ENCODE measurements at places on chromosomes 6 and 20. TPM values are rescaled to one million over a fixed set of nuclear protein-coding genes. Genes with fewer than 3 reads are reported as not detected.

The ENPP5 gene
- not detected for total RNA-seq

The PRR18 gene
- 8.8 TPM for total RNA-seq

The REM1 gene
- not detected for total RNA-seq

The WFDC12 gene
- not detected for total RNA-seq

The C20orf202 gene
- total RNA-seq = not detected

The CD83 gene
- total RNA-seq = 132 TPM

The METTL24 gene
- not detected for total RNA-seq

The TMEM170B gene
- 6.0 TPM for total RNA-seq

The HLA-DOB gene
- total RNA-seq = 30.3 TPM

The PLN gene
- not detected for total RNA-seq

DNA sequence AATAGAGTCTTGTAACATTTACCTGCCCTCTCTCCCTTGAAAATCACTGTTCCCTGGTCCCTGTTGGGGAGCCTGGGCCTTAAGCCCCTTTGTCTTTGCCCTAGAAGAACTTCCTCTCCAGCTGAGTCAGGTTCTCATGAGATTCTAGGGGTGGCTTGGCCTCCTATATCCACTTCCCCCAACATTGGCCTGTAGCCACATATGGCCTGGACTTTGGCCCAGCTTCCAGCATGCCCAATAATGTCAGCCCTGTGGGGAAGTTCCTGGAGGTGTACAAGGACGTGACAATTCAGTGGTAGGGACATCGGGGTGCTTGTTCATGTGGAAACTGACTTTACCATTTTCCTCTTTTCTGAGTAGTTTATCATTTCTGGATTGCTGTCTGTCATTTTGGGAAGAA is 17.2 kb upstream of the MAS1L start:
- DNase-seq = no peak

GRCh38 chr20:63081831-63082230 is 75.1 kb upstream of the BHLHE23 start:
- DNase-seq = no peak

DNA sequence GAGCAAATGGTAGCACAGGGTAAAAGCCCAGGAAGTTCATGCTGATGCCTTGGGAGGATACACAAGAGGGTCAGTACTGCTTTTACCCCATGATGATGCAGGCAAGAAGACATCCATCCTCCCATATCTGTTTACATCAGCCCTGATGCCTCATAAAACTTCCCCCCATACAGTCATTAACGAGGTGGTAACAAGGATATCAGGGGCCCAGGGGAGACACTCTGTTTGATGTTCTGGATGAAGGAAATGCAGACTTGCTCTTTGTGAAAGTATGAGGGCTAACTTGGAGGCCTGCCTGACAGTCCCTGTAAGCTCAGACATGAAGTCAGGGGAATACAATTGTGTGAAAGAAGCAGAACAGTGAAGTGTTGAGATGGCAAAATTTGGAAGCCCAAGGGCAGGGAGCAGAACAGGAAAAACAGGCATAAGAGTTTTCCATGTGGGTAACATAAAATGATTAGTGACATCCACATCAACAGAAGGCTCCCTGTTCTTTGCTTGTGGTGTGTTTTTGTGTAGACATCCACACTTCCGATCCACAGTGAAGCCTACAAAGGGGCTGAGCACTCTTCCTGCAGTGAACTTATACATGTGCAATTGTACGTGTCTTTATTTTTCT is 813.4 kb downstream of the MAFB start:
- DNase-seq = no peak

DNA sequence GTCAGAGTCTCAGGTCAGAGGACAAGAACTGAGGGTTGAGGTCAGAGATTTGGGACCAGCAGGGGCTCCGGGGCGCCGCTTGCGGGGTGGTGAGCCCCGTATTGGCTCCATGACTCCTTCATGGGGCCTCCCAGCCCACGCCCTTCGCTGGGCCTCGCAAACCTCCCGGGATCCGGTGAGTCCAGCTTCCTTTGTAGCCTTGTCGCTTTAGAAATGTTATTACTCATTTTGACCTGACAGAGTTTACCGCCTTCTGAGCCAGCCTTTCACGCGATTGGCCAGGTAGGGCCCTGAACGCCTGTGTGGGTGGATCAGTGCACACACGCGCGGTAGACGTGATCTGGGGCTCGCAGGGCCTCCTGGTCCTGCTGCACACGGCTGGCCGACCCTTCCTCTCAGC is 181.1 kb downstream of the ERMARD start:
- no peak for DNase-seq

DNA sequence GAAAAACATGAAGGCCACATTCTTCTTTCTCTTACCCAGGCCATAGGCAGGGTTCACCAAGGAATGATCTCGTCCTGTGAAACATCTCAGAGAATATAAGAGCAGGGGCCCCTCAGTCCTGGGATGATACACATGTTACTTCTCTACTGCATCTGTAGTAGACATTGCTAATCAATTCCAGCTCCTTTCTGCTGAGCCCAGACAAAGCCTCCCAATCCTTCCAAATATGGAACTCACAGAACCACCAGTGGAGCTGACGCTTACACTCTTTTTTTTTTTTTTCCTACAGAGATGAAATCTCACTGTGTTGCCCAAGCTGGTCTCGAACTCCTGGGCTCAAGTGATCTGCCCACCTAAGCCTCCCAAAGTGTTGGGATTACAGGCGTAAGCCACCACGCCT is 9.1 kb downstream of the SNTA1 start:
- DNase-seq = no peak

- DNase-seq = no peak
These were observed 20.4 kb upstream of the ANKEF1 start for GRCh38 chr20:10014431-10014830.

DNA sequence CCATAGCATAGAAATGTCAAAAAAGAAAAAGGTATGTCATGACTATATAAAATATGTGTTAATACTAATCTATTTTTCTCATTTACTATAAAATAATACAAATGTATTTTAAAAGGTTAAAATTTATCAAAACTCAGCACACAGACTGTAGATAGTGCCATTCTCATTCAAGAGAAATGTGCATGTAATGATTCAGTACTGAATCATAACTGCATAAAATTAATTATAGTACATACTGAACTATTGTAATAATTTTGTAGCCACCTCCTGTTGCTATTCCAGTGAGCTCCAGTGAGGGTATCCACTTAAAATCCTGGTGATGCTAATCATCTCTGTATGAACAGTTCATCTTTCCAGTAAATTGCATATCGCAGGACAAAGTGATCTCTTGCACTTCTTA is 82.8 kb downstream of the HMGCLL1 start:
- no peak for DNase-seq

- no peak for DNase-seq
These were observed 140.9 kb downstream of the NCOA3 start for GRCh38 chr20:47642624-47643023.

DNA sequence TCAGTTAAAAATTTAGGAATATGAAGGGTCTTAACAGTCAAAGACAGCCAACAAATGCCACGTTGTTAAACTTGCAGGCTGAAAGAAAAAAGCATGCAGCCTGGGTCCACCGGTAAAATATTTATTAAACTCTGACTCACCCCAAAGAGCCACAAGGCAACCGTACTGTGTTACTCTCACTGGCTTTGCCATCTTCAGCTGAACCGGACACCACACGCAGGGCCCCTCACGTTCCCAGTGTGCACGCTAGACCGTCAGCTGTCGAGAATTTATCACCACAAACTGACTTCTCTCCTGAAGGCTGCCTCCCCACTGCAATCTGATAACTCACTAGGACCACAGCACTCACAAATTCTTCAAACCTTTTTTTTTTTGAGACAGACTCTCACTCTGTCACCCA is 30.7 kb downstream of the HUS1B start:
- no peak for DNase-seq

DNA sequence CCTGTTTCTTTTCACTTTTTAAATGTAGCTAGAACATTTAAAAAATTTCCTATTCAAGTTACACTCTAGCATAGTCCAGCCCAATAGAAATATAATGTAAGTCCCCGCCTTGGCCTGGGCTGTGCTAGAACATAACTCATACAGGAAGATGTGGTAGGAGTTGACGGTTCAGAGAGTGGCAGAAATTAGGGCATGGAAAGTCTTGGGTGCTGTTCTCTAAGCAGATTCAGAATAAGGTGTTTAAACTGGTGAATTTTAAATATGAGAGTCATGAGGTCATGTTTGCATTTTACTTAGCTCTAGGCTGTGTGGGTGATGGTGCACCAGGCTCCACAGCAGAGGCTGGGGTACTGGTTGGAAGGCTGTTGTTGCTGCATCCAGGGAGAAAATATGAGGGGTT is 256.5 kb downstream of the FARS2 start:
- no peak for DNase-seq

DNA sequence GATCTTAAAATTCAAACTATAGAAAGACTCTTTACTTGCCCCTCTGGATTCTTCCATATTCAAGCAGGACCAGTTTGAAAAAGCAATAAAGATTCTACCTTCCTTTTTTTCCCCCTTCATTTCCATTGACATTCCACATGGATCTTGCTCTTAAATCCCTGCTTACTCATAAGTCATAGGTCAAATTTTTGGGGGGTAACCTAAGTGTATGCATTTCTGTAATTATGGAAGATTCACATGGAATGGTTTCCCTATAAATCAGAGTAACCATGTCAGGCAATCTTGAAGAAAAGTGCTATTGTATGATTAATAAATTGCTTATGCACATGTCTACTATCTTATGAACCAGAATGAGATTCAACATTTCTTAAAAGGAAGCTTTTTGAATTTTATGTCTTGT is 551.0 kb downstream of the HAO1 start:
- no peak for DNase-seq

- no peak for DNase-seq
These were observed 780.9 kb downstream of the QKI start for GRCh38 chr6:164195278-164195941.

- no peak for DNase-seq
These were observed 261.7 kb upstream of the NOX3 start for GRCh38 chr6:155717374-155717773.

DNA sequence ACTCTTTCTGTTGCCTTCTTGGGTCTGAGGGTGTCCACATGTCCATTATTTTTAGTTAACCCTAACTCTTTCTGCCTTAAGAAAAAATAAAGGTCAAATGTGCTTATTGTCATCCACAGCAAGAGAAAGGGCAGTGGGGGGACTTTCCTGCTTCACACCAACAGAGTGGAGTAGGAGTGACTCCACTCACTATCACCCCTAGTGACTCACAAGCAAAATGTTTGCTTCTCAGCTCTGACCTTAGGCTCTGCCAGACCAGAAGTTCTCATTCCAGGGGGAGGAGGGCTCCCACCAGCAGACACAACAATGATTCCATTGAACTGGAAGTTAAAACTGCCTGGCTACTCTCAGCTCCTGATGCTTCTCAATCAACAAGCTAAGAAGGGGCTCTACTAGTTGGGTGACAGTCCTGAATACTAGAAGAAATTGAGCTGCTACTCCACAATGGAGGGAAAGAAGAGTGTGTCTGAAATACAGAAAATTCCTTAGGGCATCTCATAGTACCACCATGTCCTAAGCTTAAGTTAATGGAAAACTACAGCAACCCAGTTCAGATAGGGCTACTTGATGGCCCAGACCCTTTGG is 83.9 kb upstream of the AFDN start:
- DNase-seq = no peak

DNA sequence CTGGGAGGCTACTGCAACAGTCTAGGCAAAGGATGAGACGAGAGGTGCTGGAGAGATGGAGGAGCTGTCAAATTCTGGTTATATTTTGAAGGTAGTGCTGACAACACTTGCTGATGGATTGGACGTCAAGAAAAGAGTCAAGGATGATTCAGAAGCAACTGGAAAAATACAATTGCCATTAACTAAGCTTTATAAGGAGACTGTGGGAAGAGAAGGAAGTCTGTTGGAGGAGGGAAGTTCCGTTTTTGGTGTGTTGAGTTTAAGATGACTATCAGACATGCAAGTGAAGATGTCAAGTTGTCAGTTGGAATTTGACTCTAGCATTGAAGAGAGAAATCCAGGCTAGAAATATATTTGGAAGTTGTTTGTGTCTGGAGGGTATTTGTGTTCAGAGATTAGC is 358.1 kb downstream of the RNGTT start:
- no peak for DNase-seq

DNA sequence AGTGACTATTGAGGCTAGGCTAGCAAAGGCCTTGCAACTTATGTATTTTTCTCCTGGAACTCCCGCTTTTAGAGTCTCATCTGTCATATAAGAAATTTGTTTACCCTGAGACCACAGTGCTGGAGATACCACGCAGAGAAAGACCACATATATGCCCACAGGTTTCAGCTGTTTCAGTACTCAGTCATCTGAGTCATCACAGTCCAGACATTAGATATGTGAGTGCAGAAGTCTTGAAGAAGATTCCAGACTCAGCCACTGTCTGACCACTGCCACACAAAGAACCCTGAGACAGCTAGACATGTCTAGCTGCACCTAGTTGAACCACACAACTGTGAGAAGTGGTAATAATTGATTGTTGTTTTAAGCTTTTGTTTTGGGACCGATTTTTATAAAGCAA is 648.3 kb downstream of the EPM2A start:
- DNase-seq = no peak

DNA sequence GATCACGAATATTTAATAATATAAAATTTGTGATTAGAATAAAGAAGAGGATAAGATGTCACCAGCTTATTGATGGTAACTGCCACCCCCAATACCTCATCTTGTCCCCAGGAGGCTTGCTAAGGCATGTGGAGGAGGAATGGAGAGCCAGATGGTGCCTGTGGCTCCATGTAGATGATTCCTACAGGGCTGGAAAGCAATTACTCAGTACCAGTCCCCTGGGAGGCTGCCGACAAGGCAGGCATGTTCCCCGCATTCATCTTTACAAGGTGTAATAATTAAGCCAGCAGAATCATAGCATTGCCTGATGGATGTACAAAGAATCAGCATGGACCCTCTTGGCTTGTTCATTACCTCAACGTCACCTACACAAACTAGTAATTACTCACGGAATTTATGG is 155.3 kb downstream of the PLCB1 start:
- no peak for DNase-seq

- DNase-seq = no peak
These were observed 9.6 kb downstream of the GMEB2 start for GRCh38 chr20:63617092-63617875.

DNA sequence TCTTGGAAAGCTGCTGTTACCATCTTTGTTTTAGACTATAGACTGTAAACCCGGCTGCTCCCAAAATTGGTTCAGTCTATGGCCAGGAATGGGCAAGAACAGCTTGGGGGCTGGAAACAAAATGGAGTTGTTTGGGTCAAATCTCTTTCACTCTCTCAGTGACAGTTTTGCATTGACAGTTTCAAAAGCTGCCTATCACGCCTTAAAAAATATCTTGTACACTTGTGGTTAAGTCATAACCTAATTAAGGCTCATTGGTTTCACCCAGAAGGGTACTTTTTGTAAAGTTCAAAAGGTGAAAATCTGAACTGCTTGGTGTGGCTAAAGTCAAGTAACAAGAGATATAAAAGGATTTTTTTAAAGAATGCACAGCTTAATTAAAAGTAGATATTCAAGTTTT is 76.1 kb upstream of the PRL start:
- DNase-seq = peak; percentile 77

DNA sequence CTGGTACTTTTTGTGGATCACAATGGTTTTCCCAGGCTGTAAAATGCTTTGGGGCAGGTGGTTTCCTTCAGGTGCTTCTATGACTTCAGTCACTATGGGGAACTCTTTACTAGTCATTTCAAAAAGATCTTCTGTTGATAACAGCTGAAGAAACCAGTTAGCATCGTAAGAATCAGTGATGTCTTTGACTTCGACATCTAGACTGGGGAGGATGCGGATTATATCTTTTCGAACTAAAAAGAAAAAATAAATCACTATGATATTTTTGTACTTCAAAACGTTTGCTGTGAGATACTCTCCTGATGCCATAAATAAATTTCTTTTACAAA is 87.2 kb downstream of the THEMIS start:
- DNase-seq = no peak

- no peak for DNase-seq
These were observed 276.2 kb downstream of the PHACTR1 start for GRCh38 chr6:12992770-12993169.
